ENCODE measurements at places on chromosomes 6 and 20.

DNA sequence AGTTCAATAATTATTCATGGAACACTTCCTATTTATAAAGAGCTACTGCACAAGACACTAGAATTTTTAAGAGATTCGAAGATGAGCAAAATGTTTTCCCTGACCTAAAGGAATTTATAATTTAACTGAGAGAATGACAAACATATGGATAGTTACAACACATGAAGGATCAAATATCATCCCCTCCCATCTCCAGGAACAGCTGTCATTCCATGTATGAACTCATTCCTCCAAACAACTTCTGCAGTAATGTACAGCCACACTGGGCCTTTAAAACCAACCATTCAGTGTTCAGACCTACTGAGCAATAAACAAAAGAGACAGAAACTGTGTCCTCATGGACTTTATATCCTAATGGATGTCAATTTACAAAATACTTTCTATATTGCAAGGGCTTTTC, 87.8 kb downstream of the KIF16B start:
- DNase-seq: no peak

DNA sequence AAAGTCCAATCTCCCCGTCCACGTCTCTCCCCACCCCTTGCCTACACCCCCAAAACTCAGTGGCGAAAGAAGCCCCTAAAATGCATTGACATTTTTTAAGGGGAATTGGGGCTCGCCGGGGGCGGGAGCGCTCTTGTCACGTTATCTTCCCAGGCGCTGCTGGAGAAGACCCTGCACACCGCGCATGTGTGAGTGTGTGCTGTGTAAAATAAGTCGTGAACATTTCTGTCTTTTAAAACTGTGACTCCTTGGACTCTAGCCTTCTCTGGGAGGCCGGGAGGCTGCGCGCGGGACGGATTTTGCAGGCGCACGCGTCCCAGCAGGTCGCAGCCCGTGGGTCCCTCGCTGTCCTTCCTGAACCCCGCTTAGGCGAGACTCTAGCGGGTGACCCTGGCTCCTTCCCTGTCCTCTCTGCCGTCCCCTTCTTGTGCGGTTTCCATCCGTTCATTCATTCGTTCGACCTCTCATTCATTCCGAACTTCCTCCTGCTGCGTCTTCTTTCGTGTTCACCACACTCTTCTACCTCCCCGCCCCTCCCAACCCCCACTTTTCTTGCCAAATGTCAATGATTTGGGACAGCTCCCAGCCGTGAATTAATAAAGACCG, 2.2 kb downstream of the NRN1 start:
- DNase-seq: no peak

GRCh38 chr6:97548354-97548753, 265.3 kb upstream of the MMS22L start:
- DNase-seq: no peak

- DNase-seq: no peak
Observed at GRCh38 chr6:16130437-16130891, 1.6 kb downstream of the MYLIP start.

- DNase-seq: peak; percentile 16
Observed at GRCh38 chr6:26607434-26608230, 10.9 kb downstream of the ABT1 start.

DNA sequence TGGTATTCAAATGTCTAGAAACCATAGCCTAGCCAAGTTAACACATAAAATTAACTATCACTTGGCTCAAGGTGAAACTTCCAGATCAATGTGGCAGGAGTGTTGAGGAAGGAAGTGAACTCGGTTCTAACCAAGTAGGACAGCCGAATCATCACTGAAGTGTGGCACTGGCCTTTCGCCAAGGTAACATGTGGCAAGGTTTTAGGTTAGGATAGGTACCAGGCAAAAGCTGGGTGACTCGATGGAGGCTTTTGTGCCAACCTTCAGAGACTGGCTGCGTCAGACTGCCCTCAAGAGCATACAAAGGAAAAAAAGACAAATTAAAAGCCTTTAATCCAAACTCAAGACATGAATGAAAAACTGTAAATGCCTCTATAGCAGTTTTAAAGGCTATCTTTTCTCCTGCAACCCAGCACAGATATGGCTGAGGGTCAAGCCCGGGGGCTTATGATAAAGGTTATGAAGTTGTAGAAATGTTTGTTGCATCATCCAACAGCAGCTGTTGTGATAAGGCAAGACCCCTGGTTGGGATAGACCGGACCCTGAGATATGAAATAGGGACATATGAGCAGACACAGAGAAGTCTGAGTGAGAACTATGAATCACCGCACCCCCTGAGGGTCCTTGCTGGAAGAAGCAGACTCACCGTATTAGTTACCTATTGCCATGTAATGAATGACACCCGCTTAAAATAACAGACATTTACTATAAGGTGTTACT, 11.9 kb downstream of the PSMB9 start:
- DNase-seq: no peak

GRCh38 chr20:45484676-45485075, 15.1 kb downstream of the WFDC2 start:
- DNase-seq: no peak

DNA sequence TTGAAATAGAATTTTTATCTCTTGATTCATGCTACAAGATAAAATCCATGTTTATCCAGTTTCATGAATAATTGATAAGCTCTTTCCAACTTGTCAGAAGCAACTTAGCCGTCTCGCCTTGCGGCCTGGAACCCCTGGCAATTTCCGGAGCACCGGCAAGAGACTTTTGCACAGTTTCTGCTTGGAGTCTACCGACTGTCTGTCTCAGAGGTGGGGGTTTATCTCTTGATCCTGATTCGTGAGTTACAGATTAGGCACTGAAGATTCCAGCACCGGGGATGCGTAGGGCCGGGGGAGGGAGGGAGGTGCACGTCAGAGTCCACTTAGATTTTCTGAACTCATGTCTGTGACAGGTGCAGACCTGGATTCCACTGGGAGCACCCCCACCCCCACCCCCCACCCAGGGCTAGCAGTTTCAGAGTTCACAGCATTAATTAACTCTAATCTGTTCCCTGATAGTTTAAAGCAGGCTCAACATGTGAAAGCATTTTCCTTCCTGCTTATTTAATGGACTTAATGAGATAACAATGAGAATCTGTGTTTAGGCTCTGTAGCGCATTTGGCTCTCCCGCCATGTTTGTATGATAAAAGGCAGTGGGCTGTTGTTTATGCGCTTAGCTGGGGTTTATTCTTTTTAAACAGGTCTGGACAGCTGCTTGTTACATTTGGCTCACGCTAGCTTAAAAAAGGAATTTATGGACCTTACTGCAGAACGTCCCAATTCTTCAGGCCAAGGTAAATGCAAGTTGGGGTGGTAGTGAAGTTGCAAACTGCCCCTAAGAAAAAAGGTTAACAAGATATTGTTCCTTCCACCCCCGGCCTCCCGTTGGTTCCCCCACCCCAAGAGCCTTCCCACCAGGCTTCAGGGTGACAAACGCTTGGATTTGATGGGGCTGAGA, 8.1 kb upstream of the APCDD1L start:
- DNase-seq: no peak

DNA sequence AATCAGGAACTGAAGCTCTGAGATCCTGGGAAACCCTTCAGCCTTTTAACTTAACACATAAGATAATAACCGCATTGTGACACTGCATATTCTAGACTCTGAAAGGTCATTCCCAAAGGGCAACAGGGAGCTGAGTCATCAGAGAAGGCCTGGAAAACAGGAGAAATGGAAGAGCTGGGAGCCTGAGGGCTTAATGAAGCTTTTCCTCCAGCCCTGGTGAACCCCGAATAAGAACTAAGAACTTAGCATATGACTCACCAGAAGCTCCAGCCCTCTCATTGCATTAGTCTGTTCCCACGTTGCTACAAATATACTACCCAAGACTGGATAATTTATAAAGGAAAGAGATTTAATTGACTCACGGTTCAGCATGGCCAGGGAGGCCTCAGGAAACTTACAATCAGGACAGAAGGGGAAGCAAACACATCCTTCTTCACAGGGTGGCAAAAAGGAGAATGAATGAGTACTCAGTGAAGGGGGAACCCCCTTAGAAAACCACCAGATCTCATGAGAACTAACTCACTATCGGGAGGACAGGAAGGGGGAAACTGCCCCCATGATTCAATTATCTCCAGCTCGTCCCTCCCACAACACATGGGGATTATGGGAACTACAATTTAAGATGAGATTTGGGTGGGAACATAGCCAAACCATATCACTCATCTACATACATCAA, 648.5 kb downstream of the TFAP2A start:
- peak; percentile 56 for DNase-seq

GRCh38 chr6:79158856-79159516, 75.5 kb downstream of the HMGN3 start:
- no peak for DNase-seq

DNA sequence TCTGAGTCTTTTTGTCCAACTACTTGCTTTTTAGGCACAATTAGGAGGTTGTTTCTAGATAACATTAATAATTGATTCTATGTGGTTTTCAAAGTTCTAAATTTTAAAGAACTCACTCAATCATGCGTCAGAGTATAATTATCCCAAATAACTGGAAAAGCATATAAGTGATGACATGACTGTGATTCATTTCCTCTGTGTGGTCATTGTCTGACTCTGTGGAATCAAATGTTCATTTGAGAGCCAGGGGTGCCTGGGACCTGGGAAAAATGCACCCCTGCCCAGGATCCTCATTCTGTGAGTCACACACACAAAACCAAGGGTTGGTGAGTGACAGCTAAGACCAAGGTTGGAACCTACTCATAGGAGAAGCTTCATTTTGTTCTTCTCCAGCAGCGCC, 127.1 kb upstream of the MLIP start:
- DNase-seq: peak; percentile 39

DNA sequence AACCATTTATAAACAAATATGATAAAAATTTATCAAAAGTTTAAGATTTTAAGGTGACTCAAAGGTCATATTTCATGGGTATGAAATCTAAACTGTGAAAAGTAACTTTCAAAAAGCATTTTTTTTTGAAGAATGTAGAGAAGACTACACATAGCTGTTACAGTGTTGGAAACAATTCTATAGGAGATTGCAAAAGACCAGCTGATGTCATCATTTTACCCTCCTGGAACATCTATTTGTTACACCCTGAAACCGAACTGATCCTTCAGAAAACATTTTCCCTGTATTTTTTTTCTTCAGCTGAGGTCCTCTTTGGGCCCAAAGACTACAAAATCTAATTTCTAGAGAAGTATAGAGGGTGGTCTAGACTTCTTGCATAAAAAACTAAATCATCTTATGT, 297.5 kb upstream of the FERMT1 start:
- no peak for DNase-seq

DNA sequence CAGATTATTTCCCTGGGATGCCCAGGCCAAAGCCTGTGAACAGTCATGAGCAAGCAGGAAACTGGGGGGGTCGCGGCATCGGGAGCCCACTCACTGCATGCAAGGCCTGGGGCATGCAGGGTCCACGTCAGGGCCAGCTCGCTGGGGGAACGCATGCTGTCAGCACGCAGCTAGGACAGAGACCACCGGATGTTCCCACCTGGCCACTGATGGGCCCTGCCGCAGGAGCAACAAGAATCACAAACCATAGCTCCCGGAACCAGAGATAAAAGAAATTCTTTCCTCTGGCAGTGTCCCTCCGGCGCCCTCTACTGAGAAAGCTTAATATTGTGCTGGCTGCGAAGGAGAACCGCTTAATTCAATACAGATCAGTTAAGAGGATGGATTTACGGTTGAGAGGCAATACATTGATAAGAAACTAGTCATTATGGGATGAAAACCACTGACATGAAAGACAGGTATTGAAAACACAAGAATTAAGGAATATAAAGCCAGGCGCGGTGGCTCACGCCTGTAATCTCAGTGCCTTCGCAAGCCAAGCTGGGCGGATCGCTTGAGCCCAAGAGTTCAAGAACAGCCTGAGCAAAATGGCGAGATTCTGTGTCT, 32.6 kb downstream of the C6orf15 start:
- DNase-seq: no peak

- DNase-seq: no peak
Observed at GRCh38 chr6:84853901-84854300, 89.5 kb upstream of the TBX18 start.

DNA sequence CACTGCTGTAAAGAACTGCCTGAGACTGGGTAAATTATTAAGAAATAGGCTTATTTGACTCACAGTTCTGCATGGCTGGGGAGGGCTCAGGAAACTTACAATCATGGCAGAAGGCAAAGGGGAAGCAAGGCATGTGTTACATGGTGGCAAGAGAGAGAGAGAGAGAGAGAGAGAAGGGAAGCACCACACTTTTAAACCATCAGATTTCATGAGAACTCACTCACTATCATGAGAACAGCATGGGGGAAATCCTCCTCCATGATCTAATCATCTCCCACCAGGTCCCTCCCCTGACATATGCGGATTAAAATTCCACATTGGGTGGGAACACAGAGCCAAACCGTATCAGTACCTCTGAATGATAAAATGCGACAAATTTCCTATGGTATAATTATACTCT, 203.9 kb upstream of the MARCKS start:
- DNase-seq: no peak

DNA sequence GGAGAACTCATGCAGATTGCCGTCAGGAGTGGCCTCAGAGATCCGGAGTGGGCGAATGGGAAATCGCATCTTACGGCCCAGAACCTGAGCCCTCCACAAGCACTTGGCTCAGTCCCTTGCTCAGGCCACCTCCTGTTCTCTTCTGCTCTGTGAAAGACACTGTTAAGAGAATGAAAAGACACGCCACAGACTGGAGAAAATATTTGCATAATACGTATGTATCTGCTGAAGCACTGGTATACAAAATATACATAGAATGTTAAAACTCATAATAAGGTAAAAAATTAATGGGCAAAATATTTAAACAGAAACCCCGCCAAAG, 838 bp upstream of the POM121L2 start:
- no peak for DNase-seq

DNA sequence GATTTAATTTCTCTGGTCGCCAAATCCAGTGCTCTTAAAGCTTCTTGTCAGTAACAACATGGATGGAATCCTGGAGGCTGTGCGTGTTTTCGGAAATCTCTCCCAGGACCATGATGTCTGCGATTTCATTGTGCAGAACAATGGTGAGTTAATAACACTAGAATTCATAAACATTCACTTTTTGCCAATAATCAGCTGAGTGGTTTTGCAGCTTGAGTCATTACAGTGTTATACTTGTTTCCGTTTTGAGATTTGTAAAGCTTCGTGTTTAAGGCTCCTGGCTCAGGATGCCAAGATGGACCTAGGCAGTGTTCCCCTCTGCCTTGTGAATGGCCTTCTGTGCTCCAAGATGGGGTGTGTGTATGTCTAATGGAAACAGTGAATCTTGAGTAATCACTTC, 113.8 kb downstream of the ARMC2 start:
- peak; percentile 84 for DNase-seq

DNA sequence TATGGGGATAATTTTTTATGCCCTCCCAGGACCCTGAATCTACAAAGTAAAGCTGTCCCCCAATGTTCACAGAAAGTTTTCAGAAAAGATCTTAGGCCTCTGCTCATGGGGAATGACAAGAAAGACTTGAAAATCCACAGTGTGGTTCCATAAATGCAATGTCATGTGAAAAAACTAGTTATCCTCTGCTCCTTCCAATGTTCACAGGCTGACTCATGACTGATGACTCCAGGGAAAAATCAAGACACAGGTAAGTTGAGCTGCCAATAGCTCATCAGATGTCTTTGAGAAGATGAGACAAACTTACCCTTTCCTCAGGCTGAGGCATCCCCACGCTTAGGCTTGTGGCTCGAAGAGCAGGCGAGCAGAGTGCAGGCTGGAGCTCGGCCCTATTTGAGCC, 14.8 kb upstream of the BCLAF1 start:
- no peak for DNase-seq

- DNase-seq: no peak
Observed at GRCh38 chr6:106927531-106928398, 46.8 kb downstream of the CD24 start.

- no peak for DNase-seq
Observed at GRCh38 chr6:119237177-119237715, 112.3 kb downstream of the MAN1A1 start.

Data from AG09319 (cell line).